Stimulated activated CD4-positive, alpha-beta T cell treated with anti-CD3 and anti-CD28 coated beads, Interleukin-12 subunit alpha, Interleukin-12 subunit beta, amount 100 ng/mL, for 4 hours (primary cell): ENCODE measurements at places on chromosomes 7 and 10.

GRCh38 chr10:60114765-60115586, 208.6 kb upstream of the CCDC6 start:
- no peak for DNase-seq

- no peak for DNase-seq
These were observed 25.0 kb downstream of the GPR22 start for GRCh38 chr7:107494884-107495283.

- DNase-seq = no peak
These were observed 1160.9 kb upstream of the LRRN3 start for GRCh38 chr7:109930049-109930448.

GRCh38 chr7:23570592-23571200, 26.5 kb upstream of the CCDC126 start:
- DNase-seq = peak; percentile 62

- no peak for DNase-seq
These were observed 29.4 kb upstream of the TNRC18 start for GRCh38 chr7:5452937-5453540.

DNA sequence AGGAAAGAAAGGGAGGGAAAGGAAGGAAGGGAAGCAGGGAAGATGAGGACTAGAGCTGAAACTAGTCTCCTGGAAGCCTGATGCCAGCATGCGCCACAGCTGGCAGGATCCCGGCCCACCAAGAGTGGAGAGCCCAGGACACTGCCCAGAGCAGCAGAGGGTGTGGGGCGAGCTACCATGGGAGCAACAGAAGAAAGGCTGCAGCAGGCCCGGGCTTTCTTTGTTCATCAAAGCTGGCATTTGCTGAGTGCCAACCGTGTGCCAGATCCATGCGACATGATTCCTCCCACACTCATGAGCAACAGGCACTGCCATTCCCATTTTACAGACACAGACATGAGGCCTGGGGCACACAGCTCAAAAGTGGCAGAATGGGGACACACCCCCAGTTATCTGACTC, 68.9 kb downstream of the FAM53B start:
- DNase-seq = no peak

DNA sequence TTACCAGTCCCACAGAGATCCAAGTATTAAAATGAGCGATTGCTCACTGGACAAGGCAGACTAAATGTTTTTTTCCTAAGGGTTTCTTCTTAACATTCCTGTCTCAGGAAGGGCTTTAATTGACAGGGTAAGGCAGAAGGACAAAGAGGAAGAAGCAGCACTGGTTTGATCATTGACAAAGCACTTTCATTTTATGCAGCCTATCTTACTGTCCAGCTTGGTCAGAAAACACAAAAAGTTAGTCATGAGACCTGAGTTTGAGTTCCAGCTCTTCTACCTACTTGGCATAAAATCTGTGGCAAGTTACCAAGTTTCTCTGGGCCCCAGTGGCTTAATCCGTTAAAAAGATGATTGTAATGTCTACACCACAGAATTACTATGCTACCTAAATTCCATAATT, 458.5 kb downstream of the GFRA1 start:
- no peak for DNase-seq

- no peak for DNase-seq
These were observed 207.2 kb upstream of the GPR26 start for GRCh38 chr10:123458933-123459332.

DNA sequence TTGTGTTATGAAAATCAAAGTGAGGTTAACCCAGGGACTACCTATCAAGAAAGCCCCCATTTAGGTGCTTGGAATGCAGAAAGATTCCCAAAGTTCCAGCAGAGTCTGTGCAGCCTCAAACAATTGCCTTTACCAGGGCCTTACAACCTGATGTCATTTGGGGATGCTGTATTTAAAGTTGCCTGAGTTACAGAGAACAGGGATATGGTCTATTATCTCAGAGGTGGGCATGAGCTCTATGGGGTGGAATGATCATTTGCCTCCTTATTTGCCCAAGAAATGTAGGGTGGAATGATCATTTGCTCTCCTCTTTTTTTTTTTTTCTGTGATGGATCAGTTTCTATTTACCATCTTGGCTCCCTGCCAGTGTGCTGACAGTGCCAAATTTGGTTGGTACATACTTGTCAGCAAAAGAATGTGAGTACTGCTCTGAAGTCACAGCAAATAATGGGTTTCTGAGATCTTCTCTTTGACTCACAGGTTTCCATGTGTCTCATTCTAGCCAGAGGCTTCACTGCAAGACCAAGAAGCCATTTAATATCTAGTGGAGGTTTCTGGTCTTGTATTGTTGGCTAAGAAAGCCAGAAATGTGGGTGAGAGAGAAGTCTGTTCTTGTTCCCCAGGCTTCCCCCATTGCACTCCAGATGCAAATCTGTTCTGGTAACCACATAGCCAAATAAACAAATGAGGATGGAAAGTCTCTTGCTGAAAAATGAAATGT, 45.5 kb upstream of the ZNRF2 start:
- DNase-seq = no peak

DNA sequence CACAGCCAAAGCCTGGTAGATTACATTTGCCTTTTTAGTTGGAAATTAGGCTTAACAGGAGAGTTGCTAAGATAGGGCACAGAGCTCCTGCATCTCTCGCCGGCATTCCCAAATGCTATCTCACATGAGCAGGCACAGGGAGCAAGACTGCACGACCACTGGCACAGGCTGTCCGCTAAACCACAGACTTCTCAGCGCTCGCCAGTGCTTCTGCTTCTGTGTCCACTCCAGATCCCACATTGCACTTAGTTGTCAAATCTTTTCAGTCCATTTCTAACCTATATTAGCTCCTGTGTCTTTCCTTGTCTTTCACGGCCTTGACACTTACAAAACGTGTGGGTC, 138.9 kb downstream of the EGFR start:
- no peak for DNase-seq

DNA sequence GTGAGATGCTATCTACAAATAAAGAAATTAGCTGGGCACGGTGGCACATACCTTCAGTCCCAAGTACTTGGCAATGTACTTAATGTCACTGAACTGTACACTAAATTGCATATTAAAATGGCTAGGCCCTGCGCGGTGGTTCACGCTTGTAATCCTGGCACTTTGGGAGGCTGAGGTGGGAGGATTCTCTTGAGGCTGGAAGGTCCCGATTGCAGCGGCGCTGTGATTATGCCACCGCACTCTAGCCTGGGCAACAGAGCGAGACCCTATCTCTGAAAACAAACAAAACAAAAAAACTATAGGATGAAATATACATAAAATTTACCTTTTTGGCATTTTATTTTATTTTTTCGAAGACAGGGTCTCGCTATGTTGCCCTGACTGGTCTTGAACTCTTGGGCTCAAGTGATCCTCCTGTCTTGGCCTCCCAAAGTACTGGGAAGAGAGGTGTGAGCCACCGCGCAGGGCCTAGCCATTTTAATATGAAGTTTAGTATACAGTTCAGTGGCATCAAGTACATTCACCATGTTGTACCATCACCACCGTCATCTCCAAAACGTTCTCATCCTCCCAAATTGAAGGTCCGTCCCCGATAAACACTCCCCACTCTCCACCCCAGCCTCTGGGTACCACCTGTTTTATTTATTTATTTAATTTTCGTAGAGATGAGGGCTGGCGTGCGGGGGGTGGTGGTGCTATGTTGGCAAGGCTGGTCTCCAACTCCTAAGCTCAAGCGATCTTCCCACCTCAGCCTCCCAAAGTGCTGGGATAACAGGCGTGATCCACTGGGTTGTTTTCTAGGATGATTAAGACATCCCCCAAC, 1.3 kb upstream of the EIF3B start:
- no peak for DNase-seq

DNA sequence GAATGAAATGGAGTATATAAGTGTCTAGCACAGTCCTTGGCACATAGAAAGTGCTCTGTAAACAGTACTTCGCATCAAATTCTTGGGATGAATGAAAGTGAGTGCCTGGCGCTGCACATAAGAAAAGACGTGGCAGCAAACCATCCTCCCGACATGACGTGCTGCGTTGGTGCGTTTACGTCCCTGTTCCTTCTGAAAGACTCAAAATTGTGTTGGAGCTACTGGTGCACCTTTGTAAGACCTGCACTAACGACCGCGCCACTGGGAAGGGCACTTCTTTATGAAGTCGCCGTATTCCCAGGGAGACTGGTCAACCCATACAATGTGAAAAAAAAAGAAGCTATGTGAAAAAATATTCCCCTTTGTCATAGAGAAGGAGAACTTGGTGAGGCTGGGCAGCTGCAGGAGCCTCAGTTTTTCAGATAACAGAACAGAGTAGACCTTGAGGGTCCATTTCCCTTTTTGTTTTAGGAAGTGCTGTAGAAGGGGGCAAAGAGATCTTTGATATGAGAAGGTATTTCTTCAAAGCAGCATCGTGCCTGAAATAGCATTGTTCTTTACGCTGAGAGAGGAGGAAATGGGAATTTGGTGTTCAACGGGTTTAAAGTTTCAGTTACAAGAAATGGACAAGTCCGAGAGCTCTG, 91.7 kb downstream of the PTPRE start:
- no peak for DNase-seq

DNA sequence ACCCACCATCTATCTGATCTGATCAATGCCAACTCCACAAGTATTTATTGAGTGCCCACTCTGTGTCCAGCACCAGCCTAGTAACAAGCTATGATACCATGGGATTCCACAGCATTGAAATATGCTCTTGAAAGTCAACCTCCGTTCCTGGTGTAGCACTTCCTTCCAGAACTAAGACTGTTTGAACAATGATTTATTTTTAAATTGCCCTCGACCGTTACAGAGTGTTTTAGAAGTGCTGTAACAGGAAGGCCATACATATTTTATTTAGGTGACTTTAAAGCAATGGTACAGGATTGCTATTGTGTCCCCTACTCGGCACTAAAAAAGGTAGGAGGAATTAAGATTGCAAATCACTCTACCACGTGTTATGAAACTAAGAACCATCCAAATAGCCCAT, 225.6 kb downstream of the TEX36 start:
- DNase-seq = no peak

DNA sequence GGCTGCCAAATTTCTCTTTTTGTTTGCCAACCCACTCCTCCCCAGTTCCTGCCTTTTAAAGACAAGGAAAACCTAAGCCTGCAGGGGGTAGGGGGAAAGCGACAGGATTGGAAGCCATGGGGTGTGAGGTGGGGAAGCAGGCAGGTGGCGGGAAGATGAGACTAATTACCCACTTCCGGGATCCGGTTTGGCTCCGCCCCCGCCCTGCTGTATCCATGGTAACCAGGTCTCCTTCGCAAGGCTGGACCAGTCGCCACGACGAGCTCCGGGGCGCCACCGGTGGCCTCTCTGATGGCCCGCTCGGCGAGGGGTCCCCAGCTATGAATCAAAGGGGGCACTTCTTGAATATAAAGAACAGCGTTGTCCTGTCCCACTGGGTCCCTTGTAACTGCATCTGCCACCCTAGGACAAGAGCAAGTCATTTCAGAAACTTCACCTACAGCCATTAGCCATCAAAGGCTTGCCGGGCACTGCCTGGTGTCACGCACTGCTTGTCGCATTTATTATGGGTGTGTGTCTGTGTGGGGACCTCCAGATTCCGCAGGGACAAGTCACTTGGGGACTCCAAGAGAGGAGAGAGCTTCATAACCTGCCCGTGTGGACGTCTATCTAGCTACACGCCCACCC, 55.4 kb upstream of the LMTK2 start:
- DNase-seq = peak; percentile 45

DNA sequence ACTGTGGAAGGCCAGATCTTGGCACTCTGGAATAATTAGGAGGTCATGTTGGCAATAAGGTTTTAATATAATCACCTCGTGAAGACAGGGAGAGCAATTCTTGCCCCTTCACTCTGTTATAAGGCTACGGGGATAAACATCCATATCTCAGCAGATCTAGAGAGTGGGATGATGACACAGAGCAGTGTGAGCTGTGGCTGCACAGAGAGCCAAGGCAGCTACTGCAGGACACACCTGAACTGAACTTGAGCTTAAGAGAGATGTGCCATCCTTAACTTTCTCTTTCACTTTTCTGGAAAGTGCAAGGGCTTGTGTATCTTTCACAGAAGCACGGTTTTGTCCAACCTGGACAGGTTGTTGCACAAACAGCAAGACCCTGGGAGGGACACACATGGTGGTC, 174.7 kb downstream of the GATA3 start:
- DNase-seq = no peak

DNA sequence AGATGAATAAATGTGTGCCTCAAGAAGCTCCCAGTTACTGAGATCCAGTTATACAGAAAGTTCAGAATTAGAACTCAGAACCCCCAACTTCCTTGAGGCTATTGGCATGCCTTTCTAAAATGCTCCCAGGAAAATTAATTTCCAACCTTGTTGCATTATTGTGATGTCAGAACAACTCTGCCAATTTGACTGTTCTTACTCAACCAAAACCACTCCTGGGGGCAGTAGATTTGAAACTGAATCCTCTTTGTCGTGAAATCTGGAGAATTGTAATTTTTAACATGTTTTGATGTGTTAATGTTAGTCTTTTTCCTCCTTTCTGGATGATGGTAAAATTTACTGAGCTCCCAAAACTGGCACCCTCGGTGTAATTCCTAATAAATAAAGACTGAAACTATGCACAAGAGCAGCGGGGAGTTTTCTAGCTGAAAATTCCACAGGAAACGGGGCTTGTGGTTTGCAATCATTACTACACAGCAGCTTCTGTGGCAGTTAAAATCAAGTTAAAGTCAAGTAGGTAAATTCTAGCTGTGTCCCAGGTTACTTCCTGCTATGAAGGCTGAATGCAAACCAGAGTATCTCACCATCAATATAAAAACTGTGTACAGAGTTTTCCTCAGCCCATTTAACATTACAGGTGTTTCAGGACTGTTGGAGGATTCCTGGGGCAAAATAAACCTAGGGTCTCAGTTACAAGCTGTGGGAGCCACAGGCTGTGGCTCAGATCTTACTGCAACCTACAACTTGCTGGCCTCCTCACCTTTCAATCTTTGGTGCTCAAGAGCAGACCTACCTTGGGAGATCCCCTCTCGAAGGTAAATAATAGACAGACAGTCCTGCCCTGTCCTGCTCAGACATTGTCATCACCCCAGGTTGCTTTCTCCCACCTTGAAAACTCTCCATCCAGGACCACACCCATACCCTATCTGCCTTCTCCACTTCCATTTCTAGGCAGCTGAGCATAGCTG, 156.3 kb upstream of the KMT2E start:
- DNase-seq = no peak

GRCh38 chr10:31706464-31707092, 222.1 kb downstream of the ARHGAP12 start:
- no peak for DNase-seq

- DNase-seq = no peak
These were observed 583.5 kb upstream of the SEMA3D start for GRCh38 chr7:85770332-85770731.
